Activated CD8-positive, alpha-beta memory T cell treated with anti-CD3 and anti-CD28 coated beads for 1 hour (primary cell): ENCODE measurements at places on chromosomes 6 and 20.
A peak's percentile ranks its signal among the peaks of the same experiment; 100 is the strongest.

- DNase-seq, result no peak
Observed at GRCh38 chr6:110705543-110705942, 109.7 kb downstream of the CDK19 start.

DNA sequence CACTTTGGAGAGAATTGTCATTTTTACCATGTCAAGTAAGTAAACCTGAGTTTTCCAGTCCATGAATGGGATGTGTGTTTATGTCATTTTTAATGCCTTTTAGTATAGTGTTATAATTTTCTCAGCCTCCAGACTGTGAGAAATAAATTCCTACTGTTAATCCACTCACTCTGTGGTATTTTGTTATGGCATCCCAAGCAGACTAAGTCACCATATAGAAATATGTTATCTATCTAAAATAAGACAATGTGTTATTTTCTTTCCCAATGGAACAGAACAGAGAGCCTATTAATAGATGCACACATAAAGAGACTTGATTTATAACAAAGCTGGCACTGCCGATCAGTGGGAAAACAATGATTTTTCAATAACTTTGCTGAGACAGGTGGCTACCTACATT, 70.2 kb upstream of the SLC4A11 start:
- no peak for DNase-seq

DNA sequence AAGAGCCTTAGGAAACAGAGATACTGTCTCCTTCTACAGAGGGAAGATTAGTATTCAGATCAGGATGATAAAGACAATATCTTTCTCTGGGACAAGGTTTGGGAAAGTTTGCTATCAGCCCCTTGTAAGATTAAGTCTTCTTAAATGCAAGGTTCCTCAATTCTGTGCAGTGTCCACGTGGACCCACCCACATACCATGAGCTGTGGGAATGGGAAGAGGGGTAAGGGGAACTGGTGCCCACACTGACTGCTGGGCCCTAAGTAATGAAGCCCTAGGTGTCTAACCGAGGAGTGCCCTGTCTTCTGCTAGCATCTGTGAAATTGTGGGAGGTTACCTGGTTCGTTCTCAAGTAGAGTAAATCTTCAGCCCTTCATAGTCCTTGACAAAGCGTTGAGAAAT, 5.8 kb upstream of the SSTR4 start:
- no peak for DNase-seq

DNA sequence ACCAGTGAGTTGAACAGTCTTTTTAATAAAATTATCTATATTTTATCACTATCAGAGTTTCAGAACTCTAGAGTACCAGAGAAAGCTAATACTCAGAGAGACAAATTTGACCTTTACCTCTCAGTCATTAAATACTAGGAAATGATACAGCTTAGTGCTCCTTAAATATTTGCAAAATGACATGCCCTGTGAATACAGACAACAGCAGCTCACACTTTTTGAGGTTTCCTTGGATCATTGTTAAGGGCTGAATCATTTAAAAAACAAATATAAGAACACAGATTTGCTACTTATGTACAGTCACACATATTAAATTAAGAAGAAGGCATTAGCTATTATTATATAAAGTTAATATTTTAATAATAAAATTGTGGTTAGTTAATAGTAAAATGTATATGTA, 1158.7 kb upstream of the EYS start:
- no peak for DNase-seq

GRCh38 chr6:43074847-43075669, 1.1 kb upstream of the PTK7 start:
- DNase-seq, result no peak

- no peak for DNase-seq
Observed at GRCh38 chr6:191487-192312, 100.6 kb upstream of the DUSP22 start.

DNA sequence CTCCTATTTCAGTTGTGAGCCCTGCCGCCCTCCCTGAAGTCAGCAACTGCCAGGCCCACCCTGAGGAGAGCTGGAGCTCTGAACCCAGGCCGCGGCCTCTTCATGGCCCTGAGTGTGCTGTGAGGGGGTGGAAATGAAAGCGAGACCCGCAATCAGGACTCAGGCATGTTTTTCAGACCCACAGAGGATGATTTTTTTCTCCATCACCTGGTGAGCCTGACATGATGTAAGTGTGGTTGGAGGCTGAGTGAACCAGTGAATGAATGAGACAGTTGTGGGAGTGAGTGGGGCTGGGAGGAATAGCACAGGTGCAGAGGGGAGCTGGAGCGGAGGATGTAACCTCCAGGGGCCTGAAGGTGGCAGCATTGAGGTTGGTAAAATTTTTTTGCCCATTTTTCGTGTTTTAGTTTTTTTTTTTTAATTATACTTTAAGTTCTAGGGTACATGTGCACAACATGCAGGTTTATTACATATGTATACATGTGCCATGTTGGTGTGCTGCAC, 18.3 kb downstream of the RAET1L start:
- DNase-seq, result no peak

DNA sequence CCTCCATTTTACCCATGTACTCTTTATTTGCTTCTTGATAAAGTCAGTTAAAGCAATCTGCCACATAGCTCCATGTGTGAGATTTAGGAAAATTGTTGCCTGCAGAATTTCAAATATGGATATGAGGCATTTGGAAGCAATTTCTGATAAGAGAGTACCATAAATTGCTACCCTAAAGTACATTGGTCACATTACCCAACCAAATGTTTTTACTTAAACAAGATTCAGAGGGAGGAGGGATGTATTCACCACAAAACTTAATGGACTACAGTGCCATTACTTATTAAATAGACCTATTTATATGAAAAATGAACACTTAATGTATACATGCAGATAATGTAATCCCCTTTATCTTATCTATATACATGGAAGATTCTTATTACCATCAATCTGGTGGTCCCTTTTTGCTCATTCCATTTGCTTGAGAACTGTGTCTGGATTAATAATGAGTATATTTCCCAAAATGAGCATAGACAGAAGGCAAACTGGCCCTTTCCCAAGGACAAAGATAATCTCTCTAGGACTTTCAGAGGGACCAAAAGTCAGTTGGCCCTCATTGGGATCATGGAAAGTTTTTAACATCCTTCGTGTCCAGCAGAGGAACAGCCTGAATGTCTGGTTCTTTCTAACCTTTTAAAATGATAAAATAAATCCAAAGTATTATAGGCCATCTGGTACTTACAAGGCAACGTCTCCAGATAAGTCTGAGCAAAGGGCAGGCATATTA, 526.4 kb downstream of the CBLN4 start:
- no peak for DNase-seq

DNA sequence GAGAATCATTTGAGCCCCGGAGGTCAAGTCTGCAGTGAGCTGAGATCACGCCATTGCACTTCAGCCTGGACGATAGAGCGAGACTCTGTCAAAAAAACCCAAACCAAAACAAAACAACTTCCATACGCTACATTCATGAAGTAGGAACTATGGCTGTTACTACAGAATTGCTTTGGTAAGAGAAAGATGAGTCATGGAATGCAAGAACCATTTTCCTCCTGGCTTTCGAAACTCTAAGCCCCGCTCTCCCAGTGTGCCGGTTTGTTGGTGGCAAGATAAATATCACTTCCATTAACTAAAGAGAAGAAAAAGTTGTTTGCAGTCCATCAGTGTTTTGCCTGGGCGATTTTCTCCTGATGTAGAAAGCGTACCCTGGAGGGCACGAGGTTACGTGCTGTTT, 61.3 kb downstream of the ZDHHC14 start:
- DNase-seq, result no peak

DNA sequence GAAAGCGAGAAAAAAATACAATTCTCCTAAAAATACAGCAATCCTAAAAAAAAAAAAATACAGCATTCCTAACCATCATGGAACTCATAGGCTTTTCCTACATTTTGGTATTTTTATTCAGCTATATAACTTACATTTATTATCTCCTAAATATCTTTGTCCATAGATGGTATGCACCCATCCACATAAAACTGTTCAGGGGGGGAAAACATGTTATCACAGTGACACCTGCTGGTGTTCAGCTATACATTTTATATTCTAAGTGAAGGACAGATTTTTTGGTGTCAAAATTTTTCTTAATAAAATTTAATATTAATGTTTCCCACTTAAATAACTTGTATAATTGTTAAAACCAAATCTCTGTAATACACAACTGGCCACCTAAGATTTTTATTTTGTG, 58.0 kb downstream of the BLOC1S5 start:
- DNase-seq, result no peak

GRCh38 chr6:16674801-16675392, 86.4 kb downstream of the ATXN1 start:
- no peak for DNase-seq

DNA sequence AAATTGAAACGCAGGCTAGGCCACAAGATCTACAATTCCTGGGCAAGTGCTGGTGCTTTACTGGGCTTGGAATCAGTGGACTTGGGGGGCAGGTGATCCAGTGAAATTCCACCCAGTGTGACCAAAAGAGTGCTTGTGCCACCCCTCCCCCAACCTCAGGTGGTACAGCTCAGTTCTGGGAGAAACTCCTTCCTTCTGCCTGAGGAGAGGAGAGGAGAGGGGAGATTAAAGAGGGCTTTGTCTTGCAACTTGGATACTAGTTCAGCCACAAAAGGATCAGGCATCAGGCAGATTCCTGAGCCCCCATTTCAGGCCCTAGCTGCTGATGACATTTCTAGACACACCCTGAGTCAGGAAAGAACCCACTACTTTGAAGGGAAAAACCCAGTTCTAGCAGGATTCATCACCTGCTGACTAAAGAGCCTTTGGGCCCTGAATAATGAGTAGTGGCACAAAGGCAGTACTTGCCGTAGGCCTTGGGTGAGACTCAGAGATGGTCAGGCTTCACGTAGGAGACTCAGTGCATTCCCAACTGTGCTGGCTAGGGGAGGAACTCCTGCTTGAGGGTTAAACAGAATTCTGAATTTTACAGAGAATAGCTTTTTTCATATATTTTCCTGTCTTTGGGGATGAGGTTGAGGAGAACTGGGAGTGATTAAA, 446.7 kb downstream of the BMP2 start:
- no peak for DNase-seq

GRCh38 chr6:81693266-81693665, 59.2 kb downstream of the TENT5A start:
- no peak for DNase-seq

GRCh38 chr6:119463081-119463626, 113.6 kb upstream of the MAN1A1 start:
- no peak for DNase-seq

GRCh38 chr6:47634210-47635047, 64.0 kb upstream of the ADGRF4 start:
- no peak for DNase-seq

- DNase-seq, result no peak
Observed at GRCh38 chr6:109456710-109457561, 1.4 kb upstream of the MICAL1 start.

- DNase-seq, result no peak
Observed at GRCh38 chr6:118187568-118188164, 280.6 kb downstream of the SLC35F1 start.

- no peak for DNase-seq
Observed at GRCh38 chr6:124796464-124796970, 165.7 kb upstream of the RNF217 start.

- no peak for DNase-seq
Observed at GRCh38 chr20:57737349-57737748, 27.5 kb upstream of the PMEPA1 start.

DNA sequence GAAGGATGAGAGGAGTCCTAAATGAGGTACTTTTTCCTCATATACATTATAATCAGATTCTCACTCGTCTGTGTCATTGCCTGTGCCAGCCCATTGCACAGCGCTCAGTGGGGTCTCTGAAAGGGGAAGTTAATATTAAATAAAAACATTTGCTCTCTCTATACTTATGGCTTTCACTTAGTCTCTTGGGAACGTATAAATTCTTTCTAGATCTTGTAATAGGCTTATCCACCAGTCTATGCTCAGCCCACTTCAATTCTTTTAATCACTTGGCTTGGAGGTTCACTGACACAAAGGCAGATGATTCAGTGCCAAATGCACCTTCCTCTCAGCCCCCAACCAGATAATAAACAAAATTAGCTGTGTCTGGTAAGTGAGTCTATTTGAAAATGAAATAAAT, 164.3 kb upstream of the OGFRL1 start:
- no peak for DNase-seq

DNA sequence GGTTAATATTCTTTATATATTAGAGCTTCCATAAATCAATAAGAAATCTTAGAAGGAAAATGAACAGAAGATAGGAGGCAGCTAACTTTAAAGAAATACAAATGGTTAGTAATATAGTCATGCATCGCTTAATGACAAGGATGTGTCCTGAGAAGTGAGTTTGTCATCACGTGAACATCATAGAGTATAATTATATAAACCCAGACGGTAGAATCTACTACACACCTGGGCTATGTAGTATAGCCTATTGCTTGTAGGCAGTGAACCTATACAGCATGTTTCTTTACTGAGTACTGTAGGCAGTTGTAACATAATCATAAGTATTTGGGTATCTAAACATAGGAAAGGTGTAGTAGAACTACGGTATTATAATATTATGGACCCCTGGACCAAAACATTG, 14.3 kb downstream of the TBPL1 start:
- DNase-seq, result no peak

DNA sequence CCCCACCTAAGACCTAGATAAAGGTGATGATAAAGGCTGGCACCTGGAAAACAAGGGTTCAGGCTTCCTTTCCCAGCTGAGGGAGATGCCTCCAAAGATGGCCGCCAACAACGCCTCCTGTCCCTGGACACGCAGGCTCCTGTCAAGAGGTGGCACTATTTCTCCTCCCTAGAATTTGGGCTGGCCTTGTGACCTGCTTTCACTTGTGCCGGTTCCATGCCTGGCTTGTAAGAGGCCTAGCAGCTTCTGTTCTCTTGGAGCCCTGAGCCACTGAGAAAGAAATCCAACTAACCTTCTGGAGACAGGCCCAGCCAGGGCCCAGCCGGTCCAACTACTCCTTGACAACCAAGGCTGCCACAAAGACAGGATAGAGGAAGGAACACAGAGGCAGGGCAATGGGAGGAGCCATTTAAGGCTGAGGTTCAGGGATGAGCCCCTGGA, 60.2 kb upstream of the RALY start:
- DNase-seq, result peak; percentile 16

GRCh38 chr6:55528624-55529023, 50.4 kb downstream of the HMGCLL1 start:
- no peak for DNase-seq

- DNase-seq, result no peak
Observed at GRCh38 chr6:25956226-25956625, 6.4 kb upstream of the TRIM38 start.

DNA sequence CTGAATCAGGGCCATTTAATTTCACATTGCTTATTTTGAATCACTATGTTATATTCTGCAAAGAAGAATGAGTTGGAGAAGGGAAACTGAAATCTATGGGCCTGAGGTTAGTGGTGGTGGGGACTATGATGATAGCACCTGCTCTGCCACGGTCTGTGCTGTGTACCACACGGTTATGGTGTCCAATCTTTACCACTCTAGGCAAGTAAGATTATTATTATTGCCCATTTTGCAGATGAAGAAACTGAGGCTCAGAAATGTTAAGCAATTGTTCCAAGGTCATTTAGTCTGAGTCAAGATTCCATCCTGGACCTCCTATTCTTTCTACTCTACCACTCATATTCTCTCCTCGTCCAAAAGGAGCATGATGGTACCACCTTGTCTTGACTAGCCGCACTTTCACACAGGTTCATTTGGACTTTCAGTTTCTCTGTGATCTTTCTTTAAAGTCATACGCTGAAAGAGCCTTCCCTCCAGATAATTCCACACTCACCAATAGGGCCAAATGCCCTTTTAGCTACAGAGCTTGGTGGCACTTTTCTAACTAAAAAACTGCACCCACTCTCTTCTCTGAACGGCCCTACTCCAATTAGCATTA, 56.2 kb downstream of the GFOD1 start:
- DNase-seq, result no peak

- no peak for DNase-seq
Observed at GRCh38 chr6:157216570-157216969, 106.7 kb downstream of the TMEM242 start.
